ENCODE measurements at places on chromosomes 5 and 9. TPM values are rescaled to one million over a fixed set of nuclear protein-coding genes. Genes with fewer than 3 reads are reported as not detected.

The SPAG8 gene
- total RNA-seq, result 0.90 TPM

The FRRS1L gene
- total RNA-seq, result 2.3 TPM

The BARHL1 gene
- not detected for total RNA-seq

The C5orf58 gene
- total RNA-seq, result 0.15 TPM

- no peaks in the 10 kb centered on the region for H3K4me1 ChIP-seq
- DNase-seq, result no peak
- no peaks in the 10 kb centered on the region for H3K27me3 ChIP-seq
- H3K27ac ChIP-seq, result no peak overlapping the region
These were observed 193.0 kb downstream of the DMAC1 start for GRCh38 chr9:7606591-7606990.

GRCh38 chr5:18455521-18455920 is 821.3 kb downstream of the TAF11L14 start:
- no peak overlapping the region for H3K4me3 ChIP-seq
- H3K4me1 ChIP-seq, result no peaks in the 10 kb centered on the region
- no peak for DNase-seq
- no peak overlapping the region for H3K27ac ChIP-seq

DNA sequence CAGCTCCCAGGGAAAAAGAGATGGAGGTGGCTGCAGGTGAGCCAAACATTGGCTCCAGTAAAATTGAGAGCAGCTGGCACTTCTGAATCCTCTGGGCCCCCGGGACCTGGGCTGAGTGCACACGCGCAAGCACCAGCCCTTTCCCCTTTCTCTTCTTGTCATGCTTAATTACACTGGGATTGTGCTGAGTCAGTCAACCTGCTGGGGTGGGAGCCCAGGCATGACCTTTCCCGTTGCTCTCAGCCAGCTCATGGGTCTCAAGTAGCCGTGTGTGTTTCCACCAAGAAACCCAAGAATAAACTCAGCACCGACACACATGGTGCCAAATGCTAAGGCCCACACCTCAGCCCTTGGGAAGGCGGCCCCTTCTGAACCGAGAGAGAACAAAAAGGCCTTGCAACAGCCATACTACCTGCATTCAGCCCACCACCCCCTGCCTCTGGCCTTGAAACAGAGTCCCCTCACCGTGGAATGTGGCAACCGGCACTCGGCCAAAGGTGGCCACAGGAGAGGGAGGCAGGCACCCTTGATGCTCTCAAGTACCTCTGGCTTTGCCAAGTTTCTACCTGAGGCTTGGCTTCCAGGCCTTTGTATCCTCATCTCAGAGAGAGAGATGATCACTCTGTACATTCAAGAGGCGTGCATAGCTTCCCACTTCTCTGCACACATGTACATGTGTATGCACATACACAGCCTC is 28.1 kb downstream of the SLIT3 start:
- H3K27ac ChIP-seq, result no peak overlapping the region
- no peaks in the 10 kb centered on the region for H3K4me1 ChIP-seq
- H3K27me3 ChIP-seq, result no peaks in the 10 kb centered on the region
- no peaks in the 10 kb centered on the region for H3K36me3 ChIP-seq
- DNase-seq, result no peak
- no peak overlapping the region for H3K4me3 ChIP-seq

- H3K27me3 ChIP-seq, result no peaks in the 10 kb centered on the region
- no peak for DNase-seq
- peaks cover 17% of the 10 kb centered on the region for H3K4me1 ChIP-seq
- H3K4me3 ChIP-seq, result no peak overlapping the region
These were observed 15.7 kb downstream of the TPPP start for GRCh38 chr5:677131-678101.

GRCh38 chr5:155193029-155193428 is 179.5 kb downstream of the KIF4B start:
- no peak overlapping the region for H3K27ac ChIP-seq
- no peak for DNase-seq
- H3K4me1 ChIP-seq, result no peaks in the 10 kb centered on the region
- H3K36me3 ChIP-seq, result no peaks in the 10 kb centered on the region

GRCh38 chr5:84119252-84119651 is 265.4 kb downstream of the EDIL3 start:
- no peaks in the 10 kb centered on the region for H3K36me3 ChIP-seq
- H3K27me3 ChIP-seq, result no peaks in the 10 kb centered on the region
- no peaks in the 10 kb centered on the region for H3K4me1 ChIP-seq
- H3K4me3 ChIP-seq, result no peak overlapping the region

All from Panc1 (cell line).